ENCODE measurements at places on chromosomes 13 and 19.

GRCh38 chr19:38562096-38562495 lies 55.7 kb downstream of the MAP4K1 start:
- DNase-seq, result no peak

- no peak for DNase-seq
Measured at GRCh38 chr13:46668931-46669525, 116.1 kb downstream of the LRCH1 start.

DNA sequence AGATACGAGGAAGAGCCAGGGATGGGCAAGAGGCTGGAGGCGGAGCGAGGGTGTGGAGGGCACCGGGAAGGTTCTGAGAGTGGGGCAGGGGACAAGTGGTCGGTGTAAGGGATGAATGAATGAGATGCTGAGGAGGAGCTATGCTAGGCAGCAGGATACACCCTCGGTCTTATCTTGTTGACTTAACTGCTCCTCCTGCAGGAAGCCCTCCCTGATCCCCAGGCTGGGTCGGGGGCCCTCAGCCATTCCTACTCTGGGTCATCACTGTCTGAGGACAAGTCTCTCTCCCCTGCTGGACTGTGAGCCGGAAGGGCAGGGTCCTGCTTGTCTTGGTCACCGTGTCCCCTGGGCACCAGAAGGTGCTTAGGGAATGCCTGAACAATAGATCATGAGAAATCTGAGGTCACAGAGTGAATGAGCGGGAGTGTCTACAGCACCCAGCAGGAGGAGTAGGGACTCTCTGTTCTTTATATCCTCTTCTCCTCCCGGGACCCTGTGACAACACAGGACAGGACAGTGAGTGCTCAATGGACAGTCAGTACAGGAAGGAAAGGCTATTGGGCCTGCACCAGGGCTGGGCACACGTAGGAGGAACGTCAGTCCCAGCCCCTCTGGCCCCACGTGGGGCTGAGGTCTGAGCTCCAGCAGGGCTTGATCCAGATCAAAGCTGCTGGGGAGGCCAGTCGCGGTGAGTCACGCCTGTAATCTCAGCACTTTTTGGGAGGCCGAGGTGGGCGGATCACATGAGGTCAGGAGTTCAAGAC lies 6.5 kb downstream of the NKPD1 start:
- DNase-seq, result no peak

- no peak for DNase-seq
Measured at GRCh38 chr13:44117351-44117750, 237.6 kb downstream of the LACC1 start.

DNA sequence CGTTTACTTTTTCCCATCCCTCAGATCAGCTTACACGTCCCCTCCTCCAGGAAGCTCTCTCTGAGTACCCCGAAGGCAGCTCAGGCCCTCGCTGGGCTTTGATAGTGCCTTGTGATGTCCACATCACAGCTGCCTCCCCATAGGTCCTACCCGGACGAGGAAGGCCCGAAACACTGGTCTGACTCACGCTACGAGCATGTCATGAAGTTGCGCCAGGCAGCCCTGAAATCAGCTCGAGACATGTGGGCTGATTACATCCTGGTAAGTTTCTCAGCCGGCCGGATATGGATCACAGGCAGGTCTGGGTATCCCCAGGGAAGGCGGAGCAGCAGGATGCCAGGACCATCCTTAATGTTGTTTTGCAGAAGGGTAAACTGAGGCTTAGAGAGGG lies 4.8 kb downstream of the COLGALT1 start:
- no peak for DNase-seq

DNA sequence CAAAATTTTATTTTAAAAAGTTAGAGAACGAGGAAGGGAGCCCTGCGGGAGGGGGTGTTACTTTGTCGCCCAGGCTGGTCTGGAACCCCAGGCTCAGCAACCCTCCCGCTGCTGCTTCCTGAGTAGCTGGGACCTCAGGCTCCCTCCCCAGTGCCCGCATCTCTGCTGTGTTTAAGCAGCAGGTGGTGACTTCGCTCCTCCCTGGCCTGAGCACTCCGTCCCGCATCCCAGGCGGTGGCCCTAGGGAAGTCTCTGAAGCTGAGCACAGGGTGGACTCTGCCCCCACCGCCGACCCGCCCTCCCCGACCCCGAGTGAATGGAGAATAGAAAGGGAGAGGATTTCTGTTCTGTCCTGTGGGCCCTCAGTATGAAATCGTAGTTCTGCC lies 30.5 kb downstream of the ZNF701 start:
- DNase-seq, result no peak

GRCh38 chr19:42516771-42517170 lies 11.5 kb downstream of the CEACAM1 start:
- no peak for DNase-seq

DNA sequence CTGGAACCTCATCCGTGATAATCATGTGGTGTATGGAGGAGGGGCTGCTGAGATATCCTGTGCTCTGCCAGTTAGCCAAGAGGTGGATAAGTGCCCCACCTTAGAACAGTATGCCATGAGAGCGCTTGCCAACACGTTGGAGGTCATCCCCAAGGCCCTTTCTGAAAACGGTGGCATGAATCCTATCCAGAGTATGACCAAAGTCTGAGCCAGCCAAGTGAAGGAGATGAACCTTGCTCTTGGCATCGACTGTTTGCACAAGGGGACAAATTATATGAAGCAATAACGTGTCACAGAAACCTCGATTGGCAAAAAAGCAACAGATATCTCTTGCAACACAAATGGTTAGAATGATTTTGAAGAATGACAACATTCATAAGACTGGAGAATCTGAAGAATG lies 251.2 kb upstream of the OBI1 start:
- no peak for DNase-seq

DNA sequence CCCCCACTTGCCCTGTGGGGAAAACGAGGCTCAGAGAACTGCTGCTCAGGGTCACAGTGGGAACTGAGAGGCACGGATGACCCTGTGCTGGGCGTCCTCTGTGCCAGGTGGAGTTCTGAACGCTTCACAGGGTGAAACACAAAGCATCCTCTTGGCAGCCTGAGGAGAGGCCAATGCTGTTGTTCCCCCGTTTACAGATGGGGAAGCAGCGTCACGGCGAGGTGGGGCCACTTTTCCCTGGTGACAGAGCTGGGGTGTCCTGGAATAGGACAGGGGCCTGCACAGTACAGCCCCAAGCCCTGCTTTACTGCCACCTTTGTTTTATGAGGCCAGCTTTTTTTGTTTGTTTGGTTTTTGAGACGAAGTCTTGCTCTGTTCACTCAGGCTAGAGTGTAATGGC lies 22.1 kb downstream of the DHX34 start:
- DNase-seq, result no peak

DNA sequence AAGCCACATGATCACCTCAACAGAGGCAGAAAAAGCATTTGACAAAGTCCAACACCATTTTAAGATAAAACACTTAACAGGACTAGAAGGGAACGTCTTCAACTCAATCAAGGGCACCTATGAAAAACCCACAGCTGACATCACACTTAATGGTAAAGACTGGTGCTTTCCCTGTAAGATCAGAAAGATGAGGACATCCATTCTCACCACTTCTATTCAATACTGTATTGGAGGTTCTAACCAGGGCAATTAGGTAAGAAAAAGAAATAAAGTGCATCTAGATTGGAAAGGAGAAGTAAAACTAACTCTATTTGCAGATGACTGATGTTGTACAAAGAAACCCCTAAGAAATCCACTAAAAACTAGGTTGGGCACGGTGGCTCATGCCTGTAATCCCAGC lies 11.2 kb upstream of the AKAP8 start:
- no peak for DNase-seq
